ENCODE measurements at places on chromosomes 11 and 22.

GRCh38 chr11:18223591-18224387 is 12.8 kb downstream of the SAA4 start:
- DNase-seq: no peak

DNA sequence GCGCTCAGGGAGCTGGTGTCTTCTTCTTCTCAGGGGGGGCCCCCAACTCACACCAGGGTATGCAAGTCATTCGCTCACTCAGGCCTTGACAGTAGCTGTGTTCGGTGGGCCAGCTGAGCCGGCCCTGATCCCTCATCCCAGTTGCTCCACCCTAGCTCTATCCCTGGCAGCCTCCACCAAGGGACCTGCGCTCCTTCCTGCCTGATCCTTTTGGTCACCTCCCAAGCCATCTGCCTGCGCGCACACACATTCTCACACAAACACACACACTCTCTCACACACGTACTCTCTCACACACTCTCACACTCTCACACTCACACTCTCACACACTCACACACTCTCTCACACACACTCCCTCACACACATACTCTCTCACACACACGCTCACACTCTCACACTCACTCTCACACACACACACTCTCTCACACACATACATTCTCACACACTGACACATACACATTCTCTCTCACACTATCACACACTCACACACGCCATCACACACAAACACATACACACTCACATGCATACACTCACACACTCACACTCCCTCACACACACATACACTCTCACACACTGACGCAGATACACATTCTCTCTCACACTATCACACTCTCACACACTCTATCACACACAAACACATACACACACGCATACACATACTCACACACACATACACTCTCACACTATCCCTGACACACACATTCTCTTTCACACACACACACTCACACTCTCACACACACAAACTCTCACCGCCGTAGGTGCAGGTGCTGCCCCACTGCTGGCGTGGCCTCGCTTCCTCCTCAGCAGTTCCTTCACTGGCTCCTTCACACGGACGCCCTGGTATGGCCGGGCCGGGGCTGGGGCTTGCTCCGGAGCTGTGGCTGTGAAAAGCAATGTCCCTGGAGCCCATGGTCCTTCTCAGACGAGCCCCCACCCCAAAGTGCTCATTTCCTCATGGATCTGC is 20.8 kb downstream of the POU2AF1 start:
- DNase-seq: no peak

DNA sequence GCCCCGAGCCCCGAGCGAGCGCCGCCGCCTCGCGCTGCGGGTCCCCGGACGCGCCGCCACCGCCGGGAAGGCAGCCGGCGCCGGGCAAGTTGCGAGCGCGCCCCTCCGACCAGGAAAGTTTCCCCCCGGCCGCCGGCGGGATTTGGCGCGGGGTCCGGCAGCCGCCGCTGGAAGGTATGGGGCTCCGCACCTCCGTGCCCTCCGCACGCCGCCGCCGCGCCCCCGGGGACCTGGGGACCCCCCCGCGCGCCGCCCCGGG is 281 bp downstream of the TSPAN18 start:
- DNase-seq: no peak

DNA sequence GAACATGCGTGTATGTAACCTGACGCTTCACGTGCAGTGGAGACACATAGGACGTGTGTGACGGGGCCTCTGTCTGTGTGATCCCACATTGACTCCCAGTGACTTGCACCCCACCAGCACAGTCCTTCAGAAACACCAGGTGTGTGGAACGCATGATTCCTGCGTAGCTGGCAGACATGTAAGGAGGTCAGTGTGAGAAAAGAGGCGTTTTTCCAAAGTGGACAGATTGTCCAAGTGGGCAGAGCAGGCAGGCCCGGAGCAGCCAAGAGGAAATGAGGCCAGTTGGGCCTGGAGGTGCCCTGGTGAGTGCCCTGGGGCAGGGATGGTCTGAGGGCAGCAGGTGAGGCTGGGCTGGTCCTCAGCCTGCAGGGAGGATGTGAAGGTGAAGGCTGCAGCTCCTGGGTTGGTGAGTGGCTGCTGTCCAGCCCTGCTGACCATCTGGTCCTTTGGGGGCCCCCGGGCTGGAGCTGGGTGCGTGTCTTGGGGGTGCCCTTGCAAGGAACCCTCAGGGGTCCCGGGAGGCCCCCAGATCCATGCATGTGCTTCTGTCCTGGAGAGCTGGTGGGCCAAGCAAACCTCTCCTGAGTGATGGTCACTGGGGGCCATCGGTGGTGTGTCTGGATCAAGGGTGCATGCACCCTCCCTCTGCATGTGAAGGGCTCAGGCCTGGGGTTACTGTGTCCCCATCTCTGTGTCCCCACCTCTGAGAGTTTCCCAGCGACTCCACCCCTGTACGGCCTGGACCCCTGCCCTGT is 26.6 kb downstream of the SHANK3 start:
- DNase-seq: no peak

GRCh38 chr22:43183496-43184277 is 3.2 kb downstream of the TTLL12 start:
- peak; percentile 48 for DNase-seq

DNA sequence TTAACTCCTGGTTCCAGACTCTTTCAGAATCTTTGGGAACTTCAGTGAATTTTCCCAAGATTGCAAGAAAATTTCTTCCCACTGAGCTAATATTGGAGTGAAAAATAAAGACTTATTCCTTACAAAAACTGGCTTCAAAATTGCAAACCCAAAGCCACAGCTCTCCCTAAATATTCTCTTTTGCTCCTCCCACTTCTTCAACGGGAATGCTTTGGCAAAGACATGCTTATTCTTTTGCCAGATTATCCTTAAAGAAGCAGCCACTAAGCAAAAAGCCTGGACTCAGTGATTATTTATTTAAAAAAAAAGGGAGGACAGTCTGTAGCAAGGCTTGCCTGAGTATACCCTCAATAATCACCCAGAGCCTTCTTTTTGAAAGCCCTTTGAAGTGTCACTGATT is 902.4 kb upstream of the CCDC90B start:
- no peak for DNase-seq

- DNase-seq: no peak
Observed at GRCh38 chr11:128492903-128493569, 94.3 kb downstream of the ETS1 start.

DNA sequence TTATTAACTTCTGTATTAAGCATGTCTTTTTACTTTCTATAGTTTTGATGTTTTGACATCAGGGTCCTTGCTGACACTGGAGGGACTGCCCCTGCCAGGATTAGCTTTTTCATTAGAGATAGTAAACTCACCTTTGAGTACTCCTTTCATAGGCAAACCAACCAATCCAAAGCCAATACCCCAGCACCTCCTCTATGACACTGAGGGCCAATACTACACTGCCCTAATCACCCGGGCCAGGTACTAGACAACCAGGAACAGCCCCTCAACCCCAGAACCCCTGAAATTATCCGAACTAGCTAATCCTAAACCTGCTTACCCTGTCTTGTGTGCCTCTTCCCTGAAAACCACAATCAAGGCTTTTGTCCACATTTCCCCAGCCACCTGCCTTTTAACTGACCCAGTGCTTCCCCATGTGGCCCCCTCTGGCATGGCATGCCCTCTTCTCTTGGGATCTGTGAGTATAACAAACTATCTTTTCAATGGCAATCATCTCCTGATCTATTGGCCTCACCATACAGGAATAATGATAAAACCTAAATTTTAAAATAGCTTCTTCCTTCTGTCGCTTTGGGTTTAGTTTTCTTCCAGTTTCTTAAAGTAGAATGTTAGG is 31.2 kb downstream of the RAB6A start:
- DNase-seq: no peak

Data from non-pigmented ciliary epithelial cell (primary cell).